Smooth muscle cell of trachea (primary cell): ENCODE measurements at places on chromosomes 3 and 15. TPM values are rescaled to one million over a fixed set of nuclear protein-coding genes. Genes with fewer than 3 reads are reported as not detected.

The PLSCR2 gene
- not detected in 2 replicates for total RNA-seq

The TRA2B gene
- total RNA-seq, result 101 and 258 TPM in 2 replicates

The XCR1 gene
- total RNA-seq, result under 0.01 TPM in 1 of 2 replicates, not detected in the other

The DUOXA2 gene
- total RNA-seq, result not detected in 2 replicates

The ISLR2 gene
- not detected in 2 replicates for total RNA-seq
